Fibroblast of skin of right quadriceps (primary cell): ENCODE measurements at places on chromosomes 1 and 21.

DNA sequence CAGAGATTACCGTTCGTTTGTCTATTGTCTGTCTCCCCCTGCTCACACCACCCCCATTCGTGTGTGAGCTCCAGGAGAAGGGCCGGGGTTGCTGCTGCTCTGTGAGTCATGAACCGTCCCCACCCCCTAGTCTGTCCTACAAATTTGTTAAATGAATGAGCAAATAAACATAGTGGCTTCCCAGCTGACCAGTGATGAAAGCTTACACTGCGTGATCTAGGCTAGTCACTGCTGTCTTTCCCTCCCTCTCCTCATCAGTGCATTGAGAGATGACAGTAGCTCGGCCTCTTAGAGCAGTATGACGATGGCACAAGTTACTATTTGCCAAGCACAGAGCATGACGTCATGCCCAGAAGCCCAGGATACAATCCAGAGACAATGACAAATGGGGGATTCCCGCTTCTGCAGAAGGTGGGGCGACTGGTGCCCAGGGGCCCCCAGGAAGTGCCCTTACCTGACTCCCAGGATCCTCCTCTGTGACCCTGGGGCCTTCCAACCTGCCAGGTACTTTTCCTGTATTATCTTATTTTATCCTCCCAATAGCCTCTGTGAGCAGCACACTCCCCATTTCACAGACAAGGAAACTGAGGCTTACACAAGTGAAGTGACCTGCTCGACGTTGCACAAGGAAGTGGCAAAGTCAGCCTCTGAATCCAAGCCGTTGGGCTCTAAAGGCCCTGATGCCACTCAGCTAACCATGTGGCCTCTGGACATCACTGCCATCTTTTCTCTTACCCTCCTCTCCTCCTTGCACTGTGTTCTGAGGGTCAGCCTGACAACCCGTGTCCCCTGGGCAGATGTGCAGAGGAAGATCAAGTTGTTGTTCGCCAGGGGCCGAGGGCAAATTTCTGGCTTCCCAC, 8.6 kb upstream of the EPHA2 start:
- DNase-seq: peak; percentile 96

DNA sequence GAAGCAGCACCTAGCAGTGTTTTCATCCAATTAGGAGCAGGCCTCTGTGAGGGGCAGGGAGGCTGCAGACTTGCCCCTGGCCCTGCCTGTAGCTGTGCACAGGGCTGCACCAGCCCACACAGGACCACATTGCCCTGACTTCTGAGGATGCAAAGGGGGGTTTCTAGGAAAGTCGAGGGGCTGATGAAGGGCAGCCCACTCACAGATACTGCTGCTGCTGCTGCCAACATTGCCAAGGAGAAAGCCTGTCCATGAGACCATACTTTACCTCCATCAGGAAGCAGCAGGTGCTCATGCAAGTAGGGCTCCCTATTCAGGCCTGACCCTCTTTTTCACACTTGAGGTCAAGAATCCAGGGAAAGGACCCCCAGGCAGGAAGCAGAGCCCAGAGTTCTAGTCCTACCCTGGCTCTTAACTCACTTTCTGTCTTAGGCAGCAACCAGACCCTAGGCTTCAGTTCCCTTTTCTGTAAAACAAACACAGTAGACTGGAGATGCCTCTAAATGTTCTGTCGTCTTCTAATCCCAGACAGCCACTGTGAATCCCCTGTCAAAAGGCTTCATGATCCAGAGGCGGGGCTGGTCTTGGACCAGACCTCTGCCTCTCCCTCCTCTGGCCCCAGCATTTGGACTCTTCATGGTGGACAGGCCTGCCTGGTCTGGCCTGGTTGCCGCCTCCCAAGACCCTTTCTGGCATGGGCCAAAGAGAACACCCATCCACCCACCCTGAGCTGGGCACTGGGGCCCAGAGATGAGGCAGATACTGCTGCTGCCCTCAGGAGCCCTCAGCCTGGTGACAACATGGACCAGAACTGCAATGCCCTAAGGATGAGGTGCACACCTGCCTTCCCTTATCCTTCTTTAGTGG, 120.2 kb downstream of the GLIS1 start:
- DNase-seq: no peak

GRCh38 chr1:163115887-163116286, 46.7 kb downstream of the RGS4 start:
- DNase-seq: no peak

DNA sequence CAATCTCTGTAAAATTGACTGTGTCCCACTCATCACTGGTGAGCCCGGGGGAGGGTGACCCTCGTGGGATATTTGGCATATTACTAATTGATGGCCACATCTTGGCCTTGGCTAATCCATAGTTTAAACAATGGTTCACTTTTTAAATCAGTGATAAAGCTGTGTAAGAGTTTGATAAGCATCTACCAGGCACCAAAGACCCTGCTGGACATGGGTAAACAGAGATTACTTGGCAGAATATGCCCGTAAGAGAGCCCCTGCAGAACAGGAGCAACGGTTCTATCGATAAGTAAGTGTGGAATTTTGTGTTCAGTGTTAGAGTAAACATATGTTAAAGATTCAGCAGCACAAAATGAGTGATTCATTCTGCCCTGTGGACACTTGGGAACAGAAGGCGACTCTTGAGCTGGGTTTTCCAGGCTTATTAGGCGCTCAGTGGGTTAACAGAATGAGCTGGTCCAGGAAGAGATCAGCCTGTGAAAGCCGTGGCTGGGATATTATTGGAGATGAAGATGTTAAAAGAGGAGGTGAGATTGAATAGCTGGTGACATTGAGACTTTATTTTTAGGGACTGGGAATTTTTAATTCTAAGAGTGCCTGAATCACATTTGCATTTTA, 55.9 kb downstream of the CNST start:
- peak; percentile 52 for DNase-seq

DNA sequence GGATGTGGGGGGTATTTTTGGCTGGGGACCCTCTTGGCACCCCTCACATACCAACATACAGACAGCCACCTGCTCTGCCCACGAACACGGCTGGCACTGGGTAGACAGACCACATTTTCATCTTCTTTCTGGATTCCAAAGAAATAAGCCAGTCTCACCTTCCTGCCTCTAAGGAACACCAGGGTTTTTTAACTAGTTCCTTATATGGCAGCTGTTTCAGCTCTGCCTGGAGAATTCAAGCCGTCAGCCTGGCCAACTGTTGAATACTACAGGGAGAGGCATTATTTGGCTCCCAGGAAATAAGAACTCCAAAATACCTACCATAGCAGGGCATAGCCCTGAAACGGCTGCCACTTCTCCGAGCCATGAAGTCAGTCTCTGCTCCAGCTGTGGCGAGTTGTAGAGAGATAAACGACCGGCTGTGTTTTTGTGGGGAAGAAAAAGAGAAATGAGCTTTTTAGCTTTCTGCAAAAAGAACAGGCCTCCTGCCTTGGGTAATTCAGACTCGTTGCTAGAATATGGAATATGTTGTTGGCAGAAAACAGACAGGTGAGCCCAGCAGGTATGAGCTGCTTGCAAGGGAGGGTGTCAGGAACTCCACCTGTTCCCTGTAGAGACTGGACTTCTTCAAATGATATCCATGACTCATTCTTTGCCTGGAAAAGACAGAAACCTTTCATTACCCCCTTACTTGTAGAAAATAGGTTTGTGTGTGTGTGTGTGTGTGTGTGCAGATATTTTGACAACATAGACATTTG, 51.8 kb downstream of the MT1HL1 start:
- no peak for DNase-seq

DNA sequence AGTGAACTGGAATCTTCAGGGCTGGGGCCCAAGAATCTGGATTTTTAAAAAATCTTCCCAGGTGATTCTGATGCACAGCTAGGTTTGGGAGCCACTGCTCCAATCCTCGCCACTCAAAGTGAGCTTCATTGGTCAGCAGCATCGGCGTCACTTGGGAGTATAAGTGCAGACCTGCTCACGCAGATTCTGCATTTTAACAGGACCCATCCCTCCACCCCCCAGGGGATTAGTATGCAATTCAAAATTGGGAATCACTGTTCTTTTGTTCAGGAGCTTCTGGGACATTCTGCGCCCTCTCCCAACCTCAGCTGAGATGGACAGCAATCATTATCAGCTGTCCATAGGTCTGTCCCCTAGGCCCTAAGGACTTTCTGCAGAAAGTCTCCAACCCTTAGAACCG, 53.5 kb downstream of the LGR6 start:
- DNase-seq: no peak

DNA sequence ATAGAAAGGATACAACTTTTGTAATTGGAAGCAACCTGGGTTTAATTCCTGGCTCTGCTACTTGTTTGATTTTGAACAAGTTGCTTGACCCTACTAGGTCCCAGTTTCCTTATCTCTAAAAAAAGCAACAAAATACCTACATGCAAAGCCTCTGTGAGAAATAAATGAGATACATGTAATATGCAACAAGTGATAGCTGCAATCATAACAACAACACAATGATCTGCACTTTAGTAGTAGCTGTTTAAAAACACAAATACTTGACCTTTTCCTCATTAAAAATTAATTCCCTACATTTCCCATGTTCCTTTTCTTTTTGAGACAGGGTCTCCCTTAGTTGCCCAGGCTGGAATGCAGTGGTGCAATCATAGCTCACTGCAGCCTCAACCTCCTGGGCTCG, 40.0 kb downstream of the FRRS1 start:
- DNase-seq: no peak

DNA sequence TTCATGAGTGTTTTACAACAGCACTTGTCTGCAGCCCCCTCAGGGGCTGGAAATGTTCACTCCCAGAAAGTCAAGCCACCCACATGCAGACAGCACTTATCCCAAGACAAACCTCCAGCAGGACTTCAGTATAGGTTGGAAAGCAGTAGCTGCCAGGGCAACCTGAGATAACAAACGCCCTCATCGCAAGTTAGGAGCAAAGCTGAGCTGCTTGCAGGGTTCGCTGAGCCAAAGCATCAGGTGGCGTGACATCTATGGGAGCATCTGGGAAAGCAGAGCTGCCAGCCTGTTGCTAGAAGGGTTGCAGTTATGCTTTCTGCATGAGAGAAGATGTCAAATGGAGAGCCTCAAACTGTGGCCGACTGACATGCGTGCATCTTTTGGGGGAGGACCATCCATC, 4.2 kb upstream of the STXBP3 start:
- no peak for DNase-seq

DNA sequence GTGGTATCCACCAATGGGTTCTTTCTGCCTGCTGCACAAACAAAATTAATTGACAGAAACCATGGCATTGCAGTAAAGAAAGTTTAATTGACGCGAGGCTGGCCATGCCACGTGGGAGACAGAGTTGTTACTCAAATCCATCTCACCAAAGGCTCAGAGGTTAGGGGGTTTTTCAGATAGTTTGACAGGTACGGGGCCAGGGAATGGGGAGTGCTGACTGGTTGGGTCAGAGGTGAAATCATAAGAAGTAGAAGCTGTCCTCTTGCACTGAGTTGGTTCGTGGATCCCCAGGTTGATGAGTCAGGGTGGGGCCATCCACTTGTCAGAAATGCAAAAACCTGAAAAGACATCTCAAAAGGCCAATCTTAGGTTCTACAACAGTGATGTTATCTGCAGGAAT, 941 bp upstream of the TBCE start:
- DNase-seq: no peak

DNA sequence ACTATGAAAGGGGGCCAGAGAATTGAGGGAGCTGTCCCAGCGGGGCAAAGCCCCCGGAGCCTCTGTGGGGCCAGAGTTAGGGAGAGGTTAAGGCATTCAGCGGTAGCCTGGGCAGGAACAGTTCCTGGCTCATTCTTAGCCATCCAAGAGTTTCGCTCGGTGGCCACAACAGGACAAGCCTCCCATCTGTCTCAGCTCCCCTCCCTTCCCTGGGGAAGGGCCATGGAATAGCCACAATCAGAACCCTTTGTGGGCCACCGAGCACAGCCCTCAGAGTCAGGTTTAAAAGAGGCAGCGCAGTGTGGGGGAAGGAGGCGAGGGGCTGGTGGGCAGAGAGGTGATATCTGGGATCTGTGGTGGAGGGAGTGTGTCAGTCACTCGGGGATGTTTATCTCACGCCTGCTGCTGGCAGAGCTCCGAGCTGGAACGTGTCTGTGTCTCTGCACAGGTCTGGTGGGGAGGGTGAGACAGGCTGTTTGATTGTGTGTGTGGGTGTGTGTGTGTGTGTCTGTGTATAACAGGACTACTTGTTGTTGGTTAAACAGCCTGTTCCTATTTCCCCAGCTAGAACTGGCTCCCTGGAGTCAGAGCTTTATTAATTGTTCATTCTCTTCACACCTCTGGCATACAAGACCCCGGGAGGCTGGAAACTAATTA, 49.6 kb upstream of the GOLT1A start:
- no peak for DNase-seq

GRCh38 chr1:219085988-219086387, 87.7 kb upstream of the LYPLAL1 start:
- DNase-seq: peak; percentile 64

DNA sequence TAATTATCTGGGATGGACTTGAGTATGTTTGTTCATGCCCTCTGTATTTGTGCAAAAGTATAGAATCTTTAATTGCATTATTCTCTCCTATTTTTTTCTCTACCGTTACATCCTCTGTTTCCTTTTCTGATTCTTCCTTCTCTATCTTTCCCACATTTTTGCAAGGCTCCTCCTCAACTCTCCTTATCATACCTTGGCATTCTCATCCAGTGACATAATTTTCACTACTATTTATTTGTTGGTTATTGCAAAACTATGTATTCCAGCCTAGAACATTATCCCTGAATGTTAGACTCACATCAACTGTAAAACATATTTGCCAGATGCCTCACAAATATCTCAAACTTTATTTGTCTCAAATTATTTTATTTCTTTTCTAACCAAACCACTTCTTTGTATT, 381.9 kb downstream of the COL11A1 start:
- DNase-seq: no peak

DNA sequence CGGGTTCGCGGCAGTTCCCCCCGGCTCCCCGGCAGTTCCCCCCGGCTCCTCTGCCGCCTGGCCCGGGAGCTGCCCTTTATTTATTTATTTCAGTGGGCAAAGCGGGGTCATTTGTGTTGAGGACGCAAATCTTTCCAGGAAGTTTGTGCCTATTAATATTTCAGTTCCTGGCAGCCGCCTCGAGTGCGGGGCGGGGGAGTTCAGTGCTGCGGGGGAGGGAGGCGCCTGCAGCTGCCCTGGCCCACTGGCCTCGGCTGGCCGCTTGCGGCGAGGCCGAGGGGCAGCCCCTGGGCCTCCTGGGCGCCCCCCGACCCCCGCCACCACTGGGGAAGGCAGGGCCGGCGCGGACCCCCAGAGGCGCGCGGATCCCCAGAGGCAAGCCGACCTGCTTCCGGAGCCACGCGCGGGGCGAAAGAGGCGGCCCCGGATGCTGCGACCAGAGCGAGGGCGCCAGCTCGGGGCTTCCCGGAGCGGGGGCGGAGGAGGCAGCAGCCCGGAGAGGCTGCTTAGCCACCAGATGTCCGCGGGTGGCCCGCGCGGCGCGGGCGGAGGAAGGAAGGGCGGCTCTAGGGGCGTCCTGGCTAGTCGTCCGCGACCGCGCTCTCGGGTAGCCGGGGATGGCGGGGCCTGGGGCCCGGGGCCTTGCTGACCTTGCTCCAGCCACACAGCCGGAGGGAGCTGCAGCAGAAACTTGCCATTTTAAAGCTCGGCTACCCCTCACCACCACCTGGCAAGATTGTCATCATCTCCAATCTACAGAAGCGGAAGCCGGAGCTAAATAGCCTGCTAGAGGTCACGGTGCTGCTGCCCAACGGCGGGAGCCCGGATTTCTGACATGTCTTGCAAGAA, 48.0 kb downstream of the H3-3A start:
- peak; percentile 39 for DNase-seq

- no peak for DNase-seq
These were observed 1.2 kb upstream of the CAMTA1 start for GRCh38 chr1:6783936-6784559.

- DNase-seq: no peak
These were observed 67.1 kb upstream of the LRRN2 start for GRCh38 chr1:204752688-204753040.
